Activated naive CD4-positive, alpha-beta T cell (primary cell): ENCODE measurements at places on chromosomes 2 and 18.

DNA sequence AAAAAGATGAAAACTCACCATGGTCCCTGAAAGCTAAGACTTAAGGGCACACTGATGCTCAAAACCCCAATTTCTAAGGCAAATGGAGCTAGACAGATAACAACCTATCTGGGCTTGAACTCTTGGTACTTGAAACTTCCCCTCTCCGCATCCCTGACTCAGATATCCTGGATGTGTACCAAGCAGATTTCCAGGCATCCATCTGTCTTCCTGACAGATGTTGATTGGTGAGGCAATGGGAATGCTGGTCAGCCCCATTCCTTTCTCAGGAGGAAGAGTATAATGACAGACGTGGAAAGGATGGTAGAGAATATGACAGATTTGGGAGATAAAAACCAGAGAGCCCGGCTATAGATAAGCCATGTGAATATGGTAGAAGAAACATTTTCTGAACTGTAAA, 69.2 kb downstream of the ADD2 start:
- no peak for DNase-seq

DNA sequence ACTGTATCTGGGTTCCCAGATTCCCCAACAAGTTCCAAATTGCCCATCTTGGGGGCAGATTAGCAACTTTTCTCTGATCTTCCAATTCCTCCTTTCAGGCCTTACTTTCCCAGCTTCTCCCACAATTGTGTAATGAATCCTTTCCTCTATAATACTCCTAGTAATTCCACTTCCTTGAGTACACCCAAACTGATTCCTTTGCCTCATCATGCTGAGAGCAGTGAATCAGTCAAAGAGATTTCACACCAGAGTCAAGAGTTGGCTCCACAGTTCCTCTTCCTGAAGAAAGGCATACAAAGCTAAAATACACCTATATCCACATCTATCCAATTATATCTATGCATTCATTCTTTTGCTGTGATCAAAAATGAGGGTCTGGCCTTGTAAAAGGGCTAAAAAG, 28.6 kb upstream of the DAPL1 start:
- no peak for DNase-seq

DNA sequence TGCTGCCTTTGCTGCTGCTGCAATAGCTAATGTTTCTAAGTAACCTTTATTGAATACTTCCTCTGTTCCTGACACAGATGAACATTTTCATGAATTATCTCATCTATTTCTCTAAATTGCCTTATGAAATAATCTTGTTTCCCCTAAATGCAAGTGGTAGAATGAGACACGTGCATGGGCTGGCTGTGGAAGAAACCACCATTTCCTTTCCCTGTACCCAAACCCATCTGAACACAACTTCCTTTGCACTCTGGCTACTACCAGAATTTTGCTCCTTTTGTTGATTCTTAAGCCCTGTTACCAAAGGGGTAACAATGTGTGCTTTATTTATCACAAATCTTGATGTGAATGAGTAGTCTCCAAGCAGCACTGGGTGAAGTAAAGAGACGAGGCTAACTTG, 29.2 kb downstream of the AKAIN1 start:
- no peak for DNase-seq

GRCh38 chr2:219274361-219274921, 4.7 kb upstream of the DNAJB2 start:
- DNase-seq = no peak

- no peak for DNase-seq
These were observed 841.1 kb downstream of the TSN start for GRCh38 chr2:122596598-122596997.

DNA sequence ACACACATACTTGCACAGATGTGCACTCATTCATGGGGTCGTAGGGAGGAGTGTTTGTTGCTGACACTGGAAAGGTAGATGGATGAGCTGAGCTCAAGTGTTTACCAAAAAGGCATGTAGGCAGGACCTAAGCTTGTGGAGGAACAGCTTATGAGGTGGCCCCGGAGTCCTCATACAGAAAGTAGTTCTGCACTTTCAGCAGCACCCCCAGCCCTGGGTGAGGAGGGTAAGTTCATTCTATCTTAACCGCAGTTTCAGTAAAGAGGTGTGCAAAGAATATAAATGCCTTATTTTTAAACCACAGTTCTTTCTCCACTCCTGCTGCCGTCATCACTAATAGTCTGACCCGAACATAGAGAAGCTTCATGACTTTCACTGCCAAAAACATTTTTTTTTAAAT, 31.7 kb upstream of the RNF152 start:
- DNase-seq = no peak

- DNase-seq = no peak
These were observed 3.2 kb downstream of the TNS1 start for GRCh38 chr2:217999595-217999959.

- no peak for DNase-seq
These were observed 147.0 kb upstream of the KLHL14 start for GRCh38 chr18:32919799-32920198.

GRCh38 chr2:109670556-109671411, 56.6 kb downstream of the SOWAHC start:
- no peak for DNase-seq

DNA sequence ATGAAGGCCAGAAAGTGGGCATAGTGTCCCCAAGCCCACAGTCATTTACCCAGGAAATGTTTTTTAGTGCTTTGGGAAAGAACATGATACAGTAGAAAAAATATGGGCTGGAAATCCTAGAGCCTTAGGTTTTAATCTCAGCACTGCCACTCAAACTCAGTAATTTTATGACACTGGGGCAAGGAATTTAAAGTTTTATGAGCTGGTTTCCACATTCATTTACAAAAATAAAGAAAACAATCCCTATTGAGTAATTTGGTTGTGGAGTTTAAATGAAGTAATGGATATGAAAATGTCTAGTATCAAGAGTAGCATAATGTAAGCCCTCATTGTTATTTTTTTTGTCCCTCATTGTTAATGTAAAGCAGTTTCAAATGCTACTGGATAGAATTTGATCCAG, 51.5 kb upstream of the FRZB start:
- no peak for DNase-seq

DNA sequence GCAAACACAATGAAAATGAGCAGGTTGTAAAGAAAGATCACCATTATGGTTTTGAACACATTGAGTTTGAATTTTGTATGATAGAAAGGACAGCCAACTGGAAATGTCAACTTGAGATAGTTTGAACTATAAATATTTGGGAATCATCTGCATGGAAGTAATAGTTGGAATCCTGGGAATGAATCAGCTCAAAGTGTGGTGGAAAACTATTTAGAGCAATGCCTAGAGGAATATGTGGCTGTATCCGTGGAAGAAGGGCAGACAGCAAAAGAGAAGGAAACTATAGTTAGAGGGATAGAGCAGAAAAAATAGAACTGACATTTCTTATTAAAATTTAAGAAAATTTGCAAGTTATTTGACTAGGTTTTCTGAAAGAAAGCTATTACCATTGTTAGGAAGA, 112.5 kb upstream of the OTX1 start:
- DNase-seq = no peak

- DNase-seq = no peak
These were observed 119.0 kb upstream of the CDC42EP3 start for GRCh38 chr2:37790462-37790861.

DNA sequence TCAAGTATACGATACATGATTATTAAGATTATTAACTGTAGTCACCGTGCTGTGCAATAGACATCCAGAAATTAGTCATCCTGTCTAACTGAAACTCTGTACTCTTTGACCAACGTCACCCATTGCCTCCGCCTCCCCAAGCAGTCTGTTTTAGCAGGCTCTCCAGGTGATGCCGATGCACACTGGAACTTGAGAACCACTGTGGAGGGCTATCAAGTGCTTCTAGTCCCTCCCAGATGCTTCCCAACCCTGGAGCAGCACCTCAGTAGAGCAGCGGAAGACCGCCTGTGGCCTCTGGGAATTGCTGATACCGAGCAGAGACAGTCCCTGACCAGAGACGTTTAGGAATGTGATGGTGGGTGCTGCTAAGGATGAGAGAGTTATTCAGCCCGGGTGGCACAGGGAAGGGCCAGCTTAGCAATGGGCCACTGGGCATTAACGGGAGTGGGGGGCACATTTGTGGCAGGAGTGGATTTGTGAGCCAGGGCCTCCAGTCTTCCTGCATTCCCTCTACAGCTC, 50.7 kb downstream of the LIPG start:
- no peak for DNase-seq

GRCh38 chr2:54872780-54873179, 149.3 kb downstream of the EML6 start:
- no peak for DNase-seq

GRCh38 chr18:73551211-73551610, 596.4 kb downstream of the FBXO15 start:
- no peak for DNase-seq

DNA sequence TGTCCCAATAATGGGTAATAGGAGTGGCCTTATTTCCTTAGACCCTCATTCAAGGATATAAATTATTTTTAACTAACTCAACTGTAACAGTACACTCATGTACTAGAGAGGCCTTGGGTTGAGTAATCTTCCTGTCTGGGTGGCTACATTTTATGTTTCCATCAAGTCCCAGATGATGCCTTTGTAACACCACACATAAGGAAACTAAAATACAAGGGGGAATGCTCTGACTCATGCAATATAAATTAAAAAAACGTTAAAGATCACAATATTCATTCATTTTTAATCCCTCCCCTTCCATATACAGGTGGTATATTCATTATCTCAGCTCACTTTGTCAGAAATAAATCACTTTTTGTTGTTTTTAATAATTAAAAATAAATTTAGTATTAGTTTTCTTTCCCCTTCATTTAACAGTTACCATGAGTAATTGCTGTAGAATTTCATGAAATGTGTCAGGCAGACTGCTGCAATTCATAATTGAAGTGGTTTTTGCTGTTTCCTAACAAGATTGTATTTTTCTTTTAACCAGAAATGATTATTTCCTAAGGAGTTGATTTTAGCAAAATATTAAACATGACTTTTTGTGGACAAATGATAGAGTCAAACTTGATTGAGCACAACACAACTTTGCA, 1403.6 kb downstream of the SUCLG1 start:
- DNase-seq = no peak

- DNase-seq = no peak
These were observed 97.5 kb upstream of the CTAGE1 start for GRCh38 chr18:22515250-22515649.

- no peak for DNase-seq
These were observed 139.1 kb upstream of the FHL2 start for GRCh38 chr2:105537920-105538319.

DNA sequence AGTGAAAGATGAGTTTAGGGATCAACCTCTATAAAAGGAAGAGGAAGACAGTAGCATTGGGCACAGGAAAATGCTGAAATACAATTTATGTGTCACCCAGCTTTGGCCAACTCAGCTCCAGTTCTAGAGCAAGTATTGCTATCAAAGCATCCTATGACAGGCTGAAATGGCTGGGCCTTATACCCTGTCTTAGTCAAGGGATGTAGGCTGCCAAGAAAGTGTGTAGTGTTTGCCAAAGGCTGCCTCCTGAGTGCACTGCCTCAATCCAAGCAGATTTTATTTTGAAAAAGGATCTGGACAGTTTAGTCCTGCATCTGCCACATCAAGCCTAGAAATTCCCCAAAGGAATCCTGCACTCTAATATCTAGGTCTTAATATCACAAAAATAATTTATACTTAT, 359.9 kb upstream of the ZC3H15 start:
- no peak for DNase-seq

DNA sequence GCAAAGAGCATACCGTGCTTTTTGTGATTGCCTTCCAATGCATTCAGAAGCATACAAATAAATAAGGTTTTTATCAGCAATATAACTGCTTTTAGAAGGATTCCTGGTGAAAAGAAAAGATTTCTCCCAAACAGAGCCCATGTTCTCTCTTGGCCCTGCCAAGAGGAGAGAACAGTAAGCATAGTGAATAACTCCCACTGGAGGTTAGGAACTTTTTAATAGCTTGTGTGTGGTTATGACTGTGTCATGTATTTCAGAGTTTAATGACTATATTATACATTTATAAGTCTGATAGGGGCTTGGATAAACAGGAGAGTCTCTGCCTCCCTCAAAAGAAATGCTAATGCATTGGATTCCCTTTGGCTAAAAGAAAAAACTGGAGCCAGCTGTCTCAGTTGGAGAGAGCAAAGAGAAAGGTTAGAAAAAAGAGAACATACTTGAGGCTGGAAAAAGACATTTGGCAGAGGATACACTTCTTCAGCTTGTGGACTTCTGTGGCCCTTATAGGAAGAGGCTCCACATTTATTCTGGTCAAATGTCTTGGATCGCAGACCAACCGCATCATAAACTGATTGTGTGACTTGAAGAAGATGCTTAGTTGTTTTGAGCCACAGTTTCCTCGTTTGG, 63.0 kb upstream of the SPRED2 start:
- no peak for DNase-seq

DNA sequence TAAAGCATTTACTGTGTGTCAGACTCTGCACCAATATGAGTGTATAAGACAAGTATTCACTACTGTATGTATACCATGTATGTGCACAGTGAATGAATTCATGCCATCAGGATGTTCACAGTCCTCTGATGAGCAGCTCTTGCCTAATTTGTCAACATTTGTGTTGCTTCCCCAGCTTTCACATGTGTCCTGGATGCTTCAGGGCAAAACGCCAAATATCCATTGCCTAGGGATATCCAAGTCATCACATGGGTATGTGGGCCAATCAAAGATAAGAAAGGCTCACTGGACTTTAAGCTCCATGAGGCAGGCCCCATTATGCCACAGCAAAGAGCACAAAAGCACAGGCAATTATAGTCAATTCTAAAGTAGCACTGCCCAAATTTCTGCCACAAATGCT, 134.2 kb upstream of the CHAC2 start:
- no peak for DNase-seq

DNA sequence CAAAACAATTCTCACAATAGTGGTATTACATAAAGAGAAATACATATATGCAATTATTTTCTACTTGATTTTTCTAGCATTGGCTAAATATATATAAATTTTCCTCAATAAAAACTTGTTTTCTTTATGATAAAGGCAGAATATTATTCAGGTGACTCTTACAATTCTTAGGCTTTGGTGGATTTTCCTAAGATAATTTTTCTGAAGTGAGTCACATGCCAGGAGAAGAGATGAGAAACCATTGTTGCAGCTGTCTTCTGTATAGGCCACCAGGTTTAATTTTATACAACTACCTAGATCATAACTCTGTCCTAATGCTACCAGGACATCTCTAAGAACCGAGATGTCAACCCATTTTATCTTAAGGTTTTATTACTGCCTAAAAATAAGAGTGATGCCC, 552.4 kb upstream of the CDH2 start:
- no peak for DNase-seq

DNA sequence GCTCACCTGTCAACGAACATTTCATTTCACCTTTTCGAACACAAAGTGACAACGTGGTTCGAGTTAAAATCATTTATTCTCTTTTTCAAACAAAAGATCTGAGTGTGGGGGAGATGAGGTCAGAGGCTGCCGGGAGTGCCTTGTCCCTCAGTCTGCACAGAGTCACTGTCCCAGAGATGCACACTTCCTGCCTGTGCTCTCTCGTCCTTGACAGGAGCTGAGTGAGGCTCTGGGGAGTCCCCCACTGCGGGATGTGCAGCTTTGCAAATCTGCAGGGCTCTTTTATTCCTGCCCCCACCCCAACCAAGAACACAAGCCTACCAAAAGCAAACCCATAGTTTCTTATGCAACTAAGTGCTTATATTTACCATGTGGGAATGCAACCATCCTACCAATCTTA, 497.8 kb downstream of the EIPR1 start:
- no peak for DNase-seq

- DNase-seq = no peak
These were observed 858 bp upstream of the RTP5 start for GRCh38 chr2:241868661-241869081.
